Stimulated activated CD8-positive, alpha-beta memory T cell treated with anti-CD3 and anti-CD28 coated beads, Interleukin-2, amount 100 ng/mL, for 1 hour (primary cell): ENCODE measurements at places on chromosomes 6 and 20.
A peak's percentile ranks its signal among the peaks of the same experiment; 100 is the strongest.

- no peak for DNase-seq
Measured at GRCh38 chr6:157774153-157775135, 48.6 kb upstream of the SNX9 start.

DNA sequence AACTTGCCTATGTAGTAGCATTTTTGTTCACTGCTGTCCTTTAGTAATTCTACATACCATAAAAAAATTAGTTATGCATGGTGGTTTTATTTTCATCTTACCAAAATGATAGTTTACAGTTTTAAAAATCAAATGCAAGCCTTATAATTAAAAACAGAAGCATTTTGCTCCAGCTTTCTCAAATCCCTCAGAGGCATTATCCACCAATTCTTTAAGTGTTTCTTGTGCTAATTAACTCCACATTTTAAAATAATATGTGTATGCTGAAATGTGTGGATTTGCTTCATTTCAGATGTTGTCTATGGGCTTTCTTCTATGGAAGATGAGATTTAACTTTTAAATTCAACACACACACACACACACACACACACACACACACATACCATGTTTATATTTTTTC, 49.3 kb downstream of the PCSK2 start:
- DNase-seq = no peak

GRCh38 chr6:80643881-80644280, 537.4 kb downstream of the BCKDHB start:
- no peak for DNase-seq

DNA sequence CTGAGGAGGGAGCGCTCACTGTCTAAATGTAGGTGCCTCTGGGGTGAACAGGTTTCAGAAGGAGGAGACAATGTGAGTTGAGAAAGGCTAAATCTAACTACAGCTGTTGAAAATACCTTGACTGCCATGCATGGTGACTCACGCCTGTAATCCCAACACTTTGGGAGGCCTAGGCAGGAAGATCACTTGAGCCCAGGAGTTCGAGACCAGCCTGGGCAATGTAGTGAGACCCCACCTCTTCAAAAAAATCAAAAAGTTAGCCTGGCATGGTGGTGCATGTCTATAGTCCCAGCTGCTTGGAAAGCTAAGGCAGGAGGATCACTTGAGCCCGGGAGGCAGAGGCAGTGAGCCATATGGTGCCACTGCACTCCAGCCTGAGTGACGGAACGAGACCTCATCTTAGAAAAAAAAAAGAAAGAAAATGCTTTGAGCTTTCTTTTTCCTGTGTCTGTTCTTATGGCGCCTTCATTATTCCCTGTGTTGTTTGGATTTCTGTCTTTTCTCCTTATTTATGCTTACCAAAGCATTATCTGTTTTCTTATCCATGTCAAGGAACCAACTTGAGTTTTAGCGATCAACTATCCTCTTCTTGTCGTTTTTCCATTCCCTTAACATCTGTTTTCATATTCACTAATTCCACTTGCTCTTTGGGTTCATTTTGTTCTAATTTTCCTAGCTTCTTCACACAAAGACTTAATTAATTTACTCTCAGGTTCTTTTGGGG, 8.5 kb downstream of the SLC2A10 start:
- DNase-seq = no peak

DNA sequence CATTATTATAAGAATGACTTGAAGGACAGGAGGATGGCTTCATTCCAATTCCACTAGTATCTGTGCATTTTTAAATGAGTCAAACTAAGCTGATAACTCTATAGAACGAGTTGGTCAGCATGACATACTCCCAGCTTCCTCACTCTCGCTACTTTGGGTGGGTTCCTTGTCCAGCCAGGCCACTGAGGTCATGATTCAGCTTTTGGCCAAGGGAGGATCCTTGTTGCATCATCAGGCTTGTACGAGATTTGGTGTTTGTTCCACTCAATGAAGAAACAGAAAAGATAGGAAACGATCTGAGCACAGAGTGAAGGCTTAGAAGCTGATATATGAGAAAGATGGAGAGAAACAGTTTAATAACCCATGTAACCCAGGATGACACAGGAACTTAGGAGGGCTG, 19.8 kb downstream of the NEDD9 start:
- DNase-seq = no peak

- DNase-seq = no peak
Measured at GRCh38 chr6:14552891-14553290, 435.3 kb downstream of the CD83 start.

DNA sequence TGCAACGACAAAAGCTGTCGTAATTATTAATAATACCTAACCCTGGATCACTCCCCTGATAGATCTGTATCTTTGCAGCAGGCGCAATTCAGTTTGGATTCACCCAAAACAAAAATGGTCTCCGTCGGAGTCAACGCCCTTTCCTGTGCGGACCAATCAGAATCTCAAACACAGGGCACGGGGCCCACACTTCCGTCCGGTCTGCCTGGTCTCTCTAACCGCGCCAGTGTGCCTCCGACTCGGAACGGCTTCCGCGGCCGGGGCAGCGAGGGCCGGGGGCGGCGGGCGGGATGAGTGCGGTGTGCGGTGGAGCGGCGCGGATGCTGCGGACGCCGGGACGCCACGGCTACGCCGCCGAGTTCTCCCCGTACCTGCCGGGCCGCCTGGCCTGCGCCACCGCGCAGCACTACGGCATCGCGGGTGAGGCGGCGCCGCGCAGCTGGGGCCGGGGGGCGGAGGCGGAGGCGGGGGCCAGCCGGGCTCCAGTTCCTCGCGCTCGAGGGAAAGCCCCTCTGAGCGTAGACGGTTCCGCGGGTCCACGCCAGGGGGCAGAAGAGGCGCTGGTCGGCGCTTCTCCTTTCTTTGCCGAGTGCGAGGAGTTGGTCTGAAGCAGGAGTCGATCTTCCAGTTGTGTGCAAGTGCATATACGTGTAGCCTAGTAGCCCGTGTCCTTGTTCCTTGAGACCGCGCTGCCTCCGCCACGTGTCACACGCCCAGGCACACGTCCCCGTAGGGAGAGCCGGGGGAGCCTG, at the start of gene PEX7:
Gene PEX7 (plus strand): TSS at position 217 of the 752 bp plus-strand sequence. CDS start 74 bp downstream, at position 291.
- DNase-seq = peak; percentile 73

DNA sequence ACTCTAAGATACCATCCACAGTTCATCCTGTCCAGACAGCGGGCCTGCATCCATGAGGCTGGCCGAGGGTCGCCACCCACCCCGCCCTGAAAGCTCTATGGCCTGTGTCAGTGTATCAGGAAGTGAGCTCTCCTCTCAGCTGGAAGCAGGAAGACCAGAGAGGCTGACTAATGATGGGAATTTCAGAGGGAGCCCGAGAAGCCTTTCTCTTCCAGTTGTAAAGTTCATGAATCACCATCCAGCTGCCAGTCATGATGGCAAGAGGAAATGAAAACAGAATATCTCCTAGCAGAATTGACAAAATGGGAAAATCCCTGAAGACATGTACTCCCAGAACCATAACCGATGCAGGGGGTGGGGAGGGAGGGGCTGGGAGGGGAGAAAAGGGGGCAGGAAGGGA, 109.6 kb upstream of the RPS6KA2 start:
- DNase-seq = no peak

DNA sequence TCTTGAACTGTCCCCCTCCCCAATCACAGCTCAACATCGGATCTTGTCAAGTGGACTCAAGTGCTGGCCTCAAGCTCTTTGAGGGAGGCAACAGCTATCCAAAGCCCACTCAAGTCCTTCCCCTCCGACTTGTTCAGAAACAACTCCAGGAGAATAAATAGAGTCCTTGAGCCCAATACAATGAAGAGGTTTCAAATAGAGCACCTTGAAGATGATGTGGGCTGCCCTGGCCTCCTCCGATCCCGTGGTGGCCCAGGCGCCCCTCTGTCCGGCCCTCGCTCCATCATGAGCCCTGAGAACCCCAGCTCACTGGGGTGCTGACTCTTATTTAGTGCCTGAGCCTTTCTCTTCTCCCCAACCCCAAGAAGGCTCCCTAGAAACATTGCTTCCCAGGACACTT, 164.3 kb upstream of the PMEPA1 start:
- DNase-seq = no peak

- DNase-seq = no peak
Measured at GRCh38 chr6:43706788-43707187, 19.2 kb upstream of the MRPS18A start.

DNA sequence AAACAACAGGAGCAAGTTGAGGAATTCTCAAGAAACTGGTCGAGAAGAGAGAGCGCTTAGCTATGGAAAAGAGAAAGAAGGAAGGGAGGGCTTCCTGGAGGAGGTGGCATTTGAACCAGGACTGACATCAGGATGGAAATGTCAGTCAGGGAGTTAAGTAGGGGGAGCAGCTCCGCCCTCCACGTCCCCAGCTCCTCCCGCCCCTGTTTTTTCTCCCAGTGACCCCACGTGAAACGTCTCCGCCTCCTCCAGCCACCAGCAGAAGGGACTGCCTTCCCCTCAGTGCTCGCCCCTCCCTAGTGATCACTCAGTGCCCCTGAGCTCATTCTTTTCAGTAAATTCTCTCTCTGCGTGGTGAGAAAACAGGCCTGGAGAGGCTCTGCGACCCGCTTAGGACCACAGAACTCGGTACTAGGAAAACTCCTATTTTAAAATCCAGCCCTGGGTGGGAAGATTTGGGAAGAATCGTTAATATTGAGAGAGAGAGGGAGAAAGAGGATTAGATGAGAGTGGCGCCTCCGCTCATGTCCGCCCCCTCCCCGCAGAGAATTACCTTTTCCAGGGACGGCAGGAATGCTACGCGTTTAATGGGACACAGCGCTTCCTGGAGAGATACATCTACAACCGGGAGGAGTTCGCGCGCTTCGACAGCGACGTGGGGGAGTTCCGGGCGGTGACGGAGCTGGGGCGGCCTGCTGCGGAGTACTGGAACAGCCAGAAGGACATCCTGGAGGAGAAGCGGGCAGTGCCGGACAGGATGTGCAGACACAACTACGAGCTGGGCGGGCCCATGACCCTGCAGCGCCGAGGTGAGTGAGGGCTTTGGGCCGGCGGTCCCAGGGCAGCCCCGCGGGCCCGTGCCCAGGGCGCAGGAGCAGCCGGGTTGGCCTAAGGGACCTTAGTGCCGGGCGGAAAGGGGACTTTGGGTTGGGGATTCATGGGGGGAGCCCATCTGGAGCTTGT, 4.6 kb downstream of the HLA-DPB1 start:
- DNase-seq = no peak

GRCh38 chr6:131778169-131778568, 29.7 kb upstream of the ENPP1 start:
- no peak for DNase-seq

- DNase-seq = no peak
Measured at GRCh38 chr20:37315452-37316110, 26.1 kb downstream of the MANBAL start.

GRCh38 chr6:6357032-6357431, 36.6 kb upstream of the F13A1 start:
- no peak for DNase-seq

GRCh38 chr6:54624216-54624615, 222.4 kb upstream of the FAM83B start:
- DNase-seq = no peak

DNA sequence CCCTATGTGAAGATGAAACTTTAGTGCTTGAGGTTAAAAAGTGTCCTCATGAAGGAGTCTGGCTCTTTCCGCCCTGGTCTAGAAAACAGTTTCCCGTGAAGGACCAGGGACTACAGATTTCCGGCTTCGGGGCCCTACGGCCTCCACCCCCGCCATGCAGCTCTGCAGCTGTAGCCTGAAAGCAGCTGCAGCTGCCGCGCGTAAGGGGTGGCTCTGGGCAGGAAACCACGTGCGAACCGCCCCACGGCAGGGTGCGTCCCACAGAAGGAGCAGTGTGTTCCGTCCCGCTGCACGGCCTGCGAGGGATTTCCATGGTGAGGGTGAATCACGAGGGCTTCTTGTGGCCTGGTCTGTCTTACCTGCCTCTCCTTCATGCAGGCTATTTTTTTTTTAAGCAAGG, 117.0 kb downstream of the ERMARD start:
- DNase-seq = peak; percentile 32

GRCh38 chr6:163539101-163539762, 124.7 kb downstream of the QKI start:
- no peak for DNase-seq

GRCh38 chr6:108557494-108558371, 3.0 kb upstream of the FOXO3 start:
- peak; percentile 66 for DNase-seq

GRCh38 chr6:31305703-31306219, 33.9 kb upstream of the HLA-C start:
- DNase-seq = no peak

- DNase-seq = no peak
Measured at GRCh38 chr6:71395731-71396409, 107.3 kb downstream of the OGFRL1 start.

- DNase-seq = no peak
Measured at GRCh38 chr20:47319517-47320252, 36.8 kb downstream of the ZMYND8 start.

- DNase-seq = no peak
Measured at GRCh38 chr20:3510110-3510509, 39.3 kb downstream of the ATRN start.

DNA sequence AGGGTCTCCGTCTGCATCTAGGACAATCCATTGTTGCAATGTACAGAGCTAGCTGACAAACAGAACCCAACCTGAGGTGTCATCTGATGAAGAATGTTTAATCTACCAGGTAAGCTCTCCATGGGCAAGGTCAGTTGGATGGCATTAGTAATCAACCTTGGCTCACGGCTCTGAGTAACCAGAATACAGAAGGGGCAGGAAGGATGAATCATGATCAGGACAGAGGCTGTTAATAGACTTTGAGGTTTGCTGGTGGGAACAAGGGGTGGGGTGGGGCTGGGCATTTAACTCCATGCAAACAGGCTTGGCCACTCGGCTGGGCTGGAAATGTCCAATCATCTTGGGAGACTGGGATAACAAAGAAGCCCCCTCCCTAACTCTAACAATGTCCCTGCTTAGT, 77.1 kb upstream of the MRPS10 start:
- DNase-seq = no peak
